ENCODE measurements at places on chromosomes 7 and 10. TPM values are rescaled to one million over a fixed set of nuclear protein-coding genes. Genes with fewer than 3 reads are reported as not detected.

TMEM236 gene
- 0.07 TPM for total RNA-seq

DYNC1I1 gene
- 6.5 TPM for total RNA-seq

NAT16 gene
- 0.15 TPM for total RNA-seq

DPYSL4 gene
- 13.5 TPM for total RNA-seq

CAV2 gene
- 5.6 TPM for total RNA-seq

CHST3 gene
- total RNA-seq = 12.9 TPM

ANKRD30A gene
- not detected for total RNA-seq

AKR1C2 gene
- 0.89 TPM for total RNA-seq
